ENCODE measurements at places on chromosomes 3 and 15.

GRCh38 chr3:86921971-86922680 is 68.8 kb downstream of the VGLL3 start:
- DNase-seq, result no peak

- no peak for DNase-seq
These were observed 57.7 kb downstream of the IGF2BP2 start for GRCh38 chr3:185767002-185767688.

GRCh38 chr3:196150481-196150880 is 60.7 kb downstream of the ZDHHC19 start:
- peak; percentile 32 for DNase-seq

GRCh38 chr3:44041726-44042125 is 200.0 kb upstream of the TOPAZ1 start:
- DNase-seq, result no peak

GRCh38 chr3:50112462-50112861 is 23.7 kb downstream of the RBM5 start:
- DNase-seq, result no peak

- no peak for DNase-seq
These were observed 559.3 kb upstream of the GRM7 start for GRCh38 chr3:6301626-6302025.

DNA sequence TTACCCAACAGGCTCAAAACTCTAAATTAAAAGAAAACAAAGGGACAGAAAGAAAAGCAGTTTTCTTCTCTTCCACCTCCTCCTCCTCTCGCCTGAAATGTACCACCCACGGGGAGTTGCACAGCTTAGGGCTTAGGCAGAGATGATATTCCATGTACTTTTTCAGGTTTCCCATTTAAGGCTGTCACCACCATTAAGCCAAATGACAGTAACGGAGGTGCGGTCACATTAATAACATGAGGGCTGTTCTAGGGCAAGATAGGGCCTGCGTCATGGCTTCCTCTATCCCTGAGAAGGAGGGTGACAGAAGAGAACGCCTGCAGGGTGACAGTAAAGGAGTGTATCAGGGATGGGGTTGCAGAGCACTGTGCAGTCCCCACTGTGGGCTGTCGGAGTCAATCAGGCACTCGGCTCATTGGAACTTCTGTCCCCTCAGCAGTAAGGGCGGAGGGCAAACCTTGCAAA is 51.7 kb upstream of the TJP1 start:
- DNase-seq, result no peak

DNA sequence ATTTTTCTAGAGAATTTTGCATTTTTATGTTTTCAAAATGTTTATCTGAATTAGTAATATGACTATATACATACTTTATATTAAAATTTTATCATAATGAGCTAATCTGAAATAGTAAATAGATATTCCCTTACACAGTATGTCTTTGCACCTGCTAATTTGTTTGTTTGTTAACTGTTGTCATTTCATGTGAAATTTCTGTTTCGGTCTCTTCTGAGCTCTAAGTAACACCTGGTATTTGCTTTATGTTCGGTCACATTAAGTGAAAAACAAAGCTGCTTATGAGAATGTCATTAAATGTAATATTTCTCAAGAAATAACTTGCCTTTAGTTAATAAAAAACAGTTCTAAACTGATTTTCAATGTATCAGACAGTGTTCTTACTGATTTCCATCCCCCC is 61.1 kb downstream of the FNDC3B start:
- DNase-seq, result no peak

GRCh38 chr15:26773917-26774316 is 1.1 kb upstream of the GABRB3 start:
- DNase-seq, result no peak

DNA sequence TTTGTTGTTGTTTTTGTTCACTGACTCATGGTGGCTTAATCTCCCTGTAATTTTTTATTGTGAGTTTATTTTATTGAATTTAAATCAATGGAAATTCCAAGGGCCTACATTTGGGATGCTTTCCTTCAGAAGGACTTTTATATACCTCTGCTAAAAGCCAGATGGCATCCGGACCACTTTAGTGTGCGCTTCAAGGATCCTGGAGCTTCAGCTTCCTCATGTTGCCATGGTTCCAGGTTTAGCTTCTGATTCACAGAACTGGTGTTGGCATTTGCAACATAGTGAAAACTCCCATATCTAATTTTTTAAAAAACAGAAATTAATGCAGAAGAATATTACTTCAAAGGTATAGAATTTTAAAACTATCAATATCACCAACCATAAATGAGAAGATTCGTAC is 8.5 kb upstream of the HACD2 start:
- no peak for DNase-seq

DNA sequence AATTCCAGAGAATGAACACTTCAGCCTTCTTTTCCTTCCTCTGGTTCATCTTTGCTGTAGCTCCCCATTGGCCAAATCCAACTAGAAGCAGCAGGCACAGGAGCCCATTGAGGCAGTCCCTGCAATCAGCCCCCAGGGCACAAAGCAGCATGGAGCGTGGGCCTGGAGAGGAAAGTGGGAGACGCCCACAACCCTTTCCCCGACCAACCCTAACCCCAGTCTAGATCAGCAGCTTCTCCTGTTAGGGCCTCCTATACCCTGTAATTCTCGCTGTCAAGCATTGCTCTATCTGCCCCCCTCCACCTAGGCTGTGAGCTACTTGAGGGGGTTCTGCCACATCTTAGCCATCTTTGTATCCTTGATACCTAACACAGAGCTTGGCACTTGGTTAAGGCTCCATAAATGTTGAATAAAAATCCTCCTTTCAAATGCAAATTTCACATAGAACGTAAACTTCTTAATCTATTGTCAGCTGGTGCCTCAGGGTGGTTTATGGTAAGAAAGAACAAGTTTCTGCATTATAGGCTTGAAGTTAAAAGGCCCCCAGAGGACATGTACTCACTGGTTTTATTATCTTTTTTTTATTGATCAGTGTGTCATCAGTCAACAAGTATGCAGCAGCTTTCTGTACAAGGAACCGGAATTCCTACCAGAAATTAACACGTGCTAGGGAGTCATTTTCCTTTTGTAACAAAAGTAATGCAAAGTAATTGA is 97.9 kb upstream of the PFN2 start:
- DNase-seq, result no peak

GRCh38 chr3:58387650-58388546 is 45.7 kb downstream of the PDHB start:
- no peak for DNase-seq

GRCh38 chr15:99086327-99086667 is 18.6 kb upstream of the SYNM start:
- no peak for DNase-seq

GRCh38 chr3:50275141-50275995 is 3.5 kb upstream of the LSMEM2 start:
- DNase-seq, result no peak

DNA sequence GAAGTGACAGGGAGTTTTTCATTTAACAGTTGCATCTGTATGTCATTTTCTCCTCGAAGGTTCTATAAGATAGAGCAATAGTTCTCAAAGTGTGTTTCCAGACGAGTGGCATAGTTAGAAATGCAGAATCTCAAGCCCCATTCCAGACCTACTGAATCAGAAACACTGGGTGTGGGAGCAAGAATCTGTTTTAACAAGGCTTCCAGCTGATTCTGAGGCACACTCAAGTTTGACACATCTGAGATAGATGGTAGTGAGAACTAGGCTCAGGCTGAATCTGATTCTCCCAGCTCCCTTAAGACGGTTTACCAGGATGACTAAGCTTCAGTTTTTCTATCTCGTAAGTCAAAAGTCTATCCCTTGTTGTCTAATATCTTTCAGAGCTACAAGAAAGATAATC is 159.8 kb upstream of the NUDT16 start:
- DNase-seq, result no peak

GRCh38 chr3:184514171-184514490 is 47.5 kb upstream of the EPHB3 start:
- no peak for DNase-seq
